ENCODE measurements at places on chromosomes 1 and 21.

DNA sequence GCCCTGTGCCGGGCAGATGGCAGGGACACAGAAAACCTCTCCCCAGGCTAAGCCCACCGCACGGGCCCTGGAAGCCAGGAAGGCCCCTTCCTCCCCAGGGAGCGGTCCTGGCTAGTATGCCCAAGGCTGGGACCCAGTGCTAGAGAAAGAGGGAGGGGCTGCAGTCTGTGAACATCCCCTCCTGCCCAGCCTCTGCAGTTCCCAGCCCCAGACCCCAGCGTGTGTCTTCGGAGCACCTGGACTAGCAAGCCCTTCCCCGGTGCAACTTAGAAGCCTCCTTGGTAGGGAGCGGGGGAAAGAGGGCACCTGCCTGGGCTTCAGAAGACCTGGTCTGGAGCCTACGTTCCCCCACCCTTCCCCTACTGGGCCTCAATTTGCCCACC, 2.1 kb downstream of the PLEKHG5 start:
- DNase-seq: no peak

DNA sequence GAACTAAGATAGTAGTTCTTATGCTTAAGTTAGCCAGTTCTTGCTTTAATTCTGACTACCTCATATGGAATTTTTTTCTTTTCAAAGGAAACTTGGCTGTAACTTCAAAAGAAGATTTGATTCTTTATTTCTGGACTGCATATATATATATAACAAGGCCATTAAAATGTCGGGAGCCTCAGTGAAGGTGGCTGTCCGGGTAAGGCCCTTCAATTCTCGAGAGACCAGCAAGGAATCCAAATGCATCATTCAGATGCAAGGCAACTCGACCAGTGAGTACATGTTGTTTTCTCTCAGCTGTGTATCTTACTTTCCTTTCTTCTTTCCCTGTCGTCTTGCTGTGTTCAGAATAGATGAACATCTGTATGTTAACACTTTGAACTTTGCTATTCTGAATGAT, 21.8 kb downstream of the KIF1B start:
- DNase-seq: peak; percentile 59

GRCh38 chr1:3464649-3465025, 10.2 kb downstream of the ARHGEF16 start:
- DNase-seq: no peak

DNA sequence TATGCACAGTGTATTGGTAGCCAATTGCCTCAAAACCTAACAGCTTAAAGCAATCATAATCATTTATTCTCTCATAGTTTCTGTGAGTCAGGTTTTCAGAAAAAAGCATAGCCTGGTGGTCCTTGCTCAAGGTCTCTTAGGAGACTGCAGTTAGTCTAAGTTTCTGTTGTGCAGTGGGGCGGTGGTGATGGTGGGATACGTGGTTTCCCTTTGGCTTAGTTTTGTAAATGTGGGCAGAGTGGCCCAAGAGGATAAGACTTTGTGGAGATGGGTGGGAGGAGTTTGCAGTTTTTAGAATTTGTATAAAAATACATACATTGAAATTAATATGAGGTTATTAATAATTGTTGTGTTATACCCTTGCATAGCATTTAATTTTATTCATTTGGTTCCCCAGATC, 68.6 kb downstream of the NOS1AP start:
- no peak for DNase-seq

- peak; percentile 25 for DNase-seq
These were observed 81.1 kb upstream of the GPR88 start for GRCh38 chr1:100456880-100457279.

GRCh38 chr21:38567335-38567969, 69.2 kb upstream of the ERG start:
- DNase-seq: peak; percentile 31

- peak; percentile 97 for DNase-seq
These were observed 90.2 kb upstream of the TSPAN2 start for GRCh38 chr1:115179397-115180079.

GRCh38 chr1:162022626-162023025, 1.0 kb downstream of the OLFML2B start:
- DNase-seq: no peak

DNA sequence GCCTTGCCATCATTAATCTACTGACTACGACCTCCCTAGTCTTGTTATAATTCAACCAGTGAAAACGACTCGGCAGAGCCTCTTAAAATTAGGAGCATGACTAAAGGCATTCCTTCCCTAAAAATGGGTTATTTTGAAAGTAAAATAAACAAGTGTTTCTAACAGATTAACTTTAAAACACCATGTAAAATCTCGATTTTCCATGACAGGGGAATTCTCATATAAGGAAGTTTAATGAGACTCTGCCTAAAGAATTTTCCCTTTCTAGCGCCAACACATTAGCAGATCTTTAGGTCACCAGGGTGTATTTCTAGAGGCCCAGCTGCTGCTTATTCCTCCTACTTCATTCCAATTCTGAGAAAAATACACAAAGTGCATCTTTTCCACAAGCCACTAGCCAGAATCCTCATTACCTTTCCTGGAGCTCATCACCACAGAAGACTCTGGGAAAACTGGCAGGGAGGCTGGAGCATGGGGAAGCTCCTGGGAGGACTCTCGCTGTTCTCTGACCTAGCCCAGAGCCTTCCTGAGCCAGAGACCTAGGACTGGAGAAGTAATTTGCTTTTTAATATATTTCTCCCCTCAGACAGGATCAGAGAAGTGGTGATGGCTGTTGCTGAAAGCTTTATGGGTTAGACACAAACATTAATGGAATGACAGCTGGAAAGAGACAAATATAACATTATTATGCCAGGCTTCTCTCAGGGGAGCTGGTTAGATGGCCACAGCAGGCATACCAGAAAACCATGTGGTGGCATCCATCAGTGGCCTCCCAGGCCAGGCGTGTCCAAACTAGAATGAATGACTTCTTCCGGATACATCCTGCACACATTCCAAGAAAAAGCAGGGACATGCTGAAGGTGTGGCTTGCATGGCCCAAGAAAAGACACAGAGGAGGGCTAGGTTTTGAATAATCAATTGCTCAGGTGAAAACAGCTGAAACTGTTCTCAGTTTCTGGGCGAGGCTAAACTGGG, 63.6 kb upstream of the CTTNBP2NL start:
- no peak for DNase-seq

DNA sequence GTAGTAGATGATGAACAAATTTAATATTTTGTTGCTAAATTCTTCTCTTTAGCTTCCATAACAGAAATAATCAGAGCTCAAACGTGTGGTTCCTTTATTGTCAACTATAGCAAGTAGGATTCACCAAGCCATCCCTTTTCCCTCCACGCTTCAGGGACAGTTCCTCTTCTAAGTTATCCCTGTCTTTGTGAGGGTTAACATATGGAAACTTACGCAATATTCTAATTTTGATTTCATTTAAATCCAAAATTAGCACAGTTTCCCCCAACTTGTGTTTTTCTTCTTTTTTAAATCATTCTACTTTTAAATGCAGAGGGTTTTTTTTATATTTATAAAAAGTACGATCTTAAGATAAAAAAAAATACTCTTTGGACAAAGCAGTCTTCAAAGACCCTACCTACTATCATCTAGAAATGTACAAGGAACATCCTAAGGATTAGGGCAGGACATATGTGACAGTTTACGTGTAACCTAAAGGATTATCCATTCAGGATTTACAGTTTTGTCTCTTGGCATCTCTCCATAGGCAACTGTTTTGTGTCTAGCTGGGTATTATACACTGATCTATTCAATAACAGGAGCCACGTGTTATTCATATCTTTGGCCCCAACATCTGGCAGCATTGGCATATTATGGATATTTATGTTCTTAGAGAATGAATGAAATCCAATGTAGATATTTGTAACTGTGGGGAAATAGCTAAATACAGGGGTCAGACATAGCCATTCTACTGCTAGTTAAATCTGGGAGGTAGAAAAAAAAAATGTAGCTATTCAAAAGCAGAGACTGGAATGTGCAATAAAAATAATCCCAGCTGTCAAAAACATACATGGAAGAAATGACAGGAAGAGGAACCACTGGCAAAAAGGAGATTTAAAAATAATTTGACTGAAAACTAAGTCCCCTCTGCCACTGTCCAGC, 272.9 kb downstream of the NEGR1 start:
- DNase-seq: no peak

GRCh38 chr1:212669102-212669501, 30.5 kb downstream of the BATF3 start:
- DNase-seq: peak; percentile 34

DNA sequence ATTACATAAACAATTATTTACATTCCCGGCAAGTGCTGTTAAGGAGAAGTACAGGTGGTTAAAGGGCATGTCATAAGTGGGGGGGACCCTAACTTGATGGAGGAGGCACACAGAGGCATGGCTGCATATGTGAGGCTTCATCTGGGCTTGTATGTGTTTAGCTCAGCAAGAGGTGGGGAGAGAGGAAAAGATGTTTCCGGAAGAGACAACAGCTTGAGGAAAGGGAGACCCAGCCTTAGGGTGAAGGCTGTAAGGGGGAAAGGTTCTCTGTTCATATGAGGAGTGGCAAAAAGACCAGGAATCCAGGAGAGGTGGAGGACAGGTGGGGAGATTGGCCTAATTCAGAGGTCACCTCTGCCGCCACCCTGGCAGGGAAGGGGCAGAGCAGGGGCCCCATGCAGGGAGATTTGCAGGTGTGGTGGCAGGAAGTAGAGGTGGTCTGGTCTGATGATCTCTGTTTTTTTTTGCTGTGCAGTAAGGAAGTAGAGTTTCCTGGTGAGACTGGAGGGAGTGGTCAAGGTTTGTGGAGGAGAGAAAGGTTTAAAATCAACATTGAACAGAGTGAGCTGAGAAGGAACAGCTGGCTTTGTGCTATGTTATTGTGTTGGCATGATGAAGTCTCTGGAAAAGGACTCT, 9.0 kb downstream of the TRAF5 start:
- no peak for DNase-seq

GRCh38 chr1:115136106-115136505, 46.8 kb upstream of the TSPAN2 start:
- peak; percentile 27 for DNase-seq

GRCh38 chr1:51311826-51312225, 18.5 kb downstream of the TTC39A start:
- no peak for DNase-seq

DNA sequence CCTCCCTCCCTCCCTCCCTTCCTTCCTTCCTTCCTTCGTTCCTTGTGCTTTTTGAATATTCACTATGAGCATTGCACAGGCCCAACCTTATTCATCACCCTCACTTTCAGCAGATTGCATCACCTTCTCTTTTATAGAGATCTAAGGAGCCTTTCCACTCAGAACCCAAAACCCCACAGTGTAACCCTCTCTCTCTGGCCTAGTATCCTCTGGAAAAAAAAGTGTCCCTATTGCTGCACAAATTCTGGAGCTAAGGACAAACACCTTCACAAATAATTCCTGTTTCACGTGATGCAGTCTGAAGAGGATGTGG, 25.6 kb downstream of the OR10J5 start:
- no peak for DNase-seq

- DNase-seq: no peak
These were observed 40.4 kb downstream of the PRDM16 start for GRCh38 chr1:3109355-3109754.

DNA sequence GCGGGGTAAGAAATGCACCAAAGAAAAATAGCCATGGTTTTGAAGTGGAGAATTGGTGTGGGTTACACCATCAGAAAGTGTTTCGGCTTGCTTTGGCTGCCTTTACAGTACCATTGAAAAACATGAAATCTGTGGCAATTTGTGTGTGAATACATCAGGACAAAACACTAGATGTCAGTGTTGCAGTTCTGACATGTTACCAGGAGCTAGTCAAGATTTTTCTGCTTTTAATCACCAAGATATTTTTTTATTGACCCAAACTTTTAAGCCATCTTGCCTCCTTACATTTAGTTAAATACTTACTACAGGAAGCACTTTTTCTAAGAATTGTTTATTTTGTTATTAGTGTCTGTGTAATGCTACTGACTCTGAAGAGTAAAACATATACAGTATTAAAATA, 14.3 kb downstream of the RRP15 start:
- DNase-seq: peak; percentile 75

DNA sequence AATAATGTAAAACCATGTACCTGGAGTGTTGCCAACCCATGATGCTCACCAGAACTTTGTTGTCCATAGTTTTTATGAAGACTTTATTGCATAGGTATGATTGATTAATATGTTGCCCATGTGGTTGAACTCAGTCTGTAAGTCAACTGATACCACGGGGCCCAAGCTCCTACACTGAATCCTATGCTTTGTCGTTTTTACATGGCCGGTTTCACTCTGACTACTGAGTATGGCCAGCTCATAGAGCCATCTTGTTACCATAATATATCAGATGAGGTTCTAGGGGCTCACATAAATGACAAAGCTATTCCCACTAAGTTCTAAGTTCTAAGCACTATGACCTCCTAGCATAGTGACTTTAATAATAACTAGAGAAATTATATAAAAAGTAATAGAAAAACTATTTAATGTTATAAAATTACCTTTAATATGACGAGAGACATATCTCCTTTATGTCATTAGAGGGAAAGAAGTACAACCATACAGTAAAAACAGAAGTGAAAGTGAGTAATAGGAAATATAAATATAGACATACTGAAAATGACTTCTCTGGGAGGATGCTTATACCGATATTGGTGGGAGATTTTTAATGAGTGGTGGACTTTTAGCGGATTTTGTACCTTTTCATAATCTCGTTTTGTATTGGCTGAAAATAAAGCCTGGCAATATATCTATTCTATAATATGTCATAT, 983.4 kb upstream of the PRMT6 start:
- DNase-seq: no peak

GRCh38 chr1:65277605-65278347, 31.6 kb upstream of the DNAJC6 start:
- no peak for DNase-seq

- no peak for DNase-seq
These were observed 54.4 kb downstream of the NTMT2 start for GRCh38 chr1:170200161-170200560.

GRCh38 chr21:44011579-44012473, at the start of gene TRAPPC10:
Gene TRAPPC10, plus strand, starts transcription at chr21:44012309. Its CDS starts 185 bp downstream, at chr21:44012494.
- peak; percentile 89 for DNase-seq

DNA sequence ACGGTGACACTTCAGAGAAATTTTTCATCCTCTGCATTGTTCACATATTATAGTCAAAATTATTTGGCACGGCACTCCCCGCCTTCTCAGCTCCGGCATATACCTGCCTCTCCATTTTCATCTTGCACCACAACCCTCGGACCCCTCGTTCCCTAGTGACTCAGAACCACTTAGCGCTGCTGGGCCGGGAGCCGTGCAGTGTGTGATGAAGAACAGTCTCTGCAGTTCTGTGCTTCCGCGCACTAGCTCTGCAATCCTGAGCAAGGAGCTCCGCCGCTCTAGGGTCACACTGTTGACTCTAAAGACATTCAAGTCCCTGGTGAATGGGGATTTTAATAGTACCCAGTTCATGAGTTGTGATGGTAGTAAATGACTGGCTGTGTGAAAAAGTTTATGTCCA, 221.2 kb downstream of the SLC35F3 start:
- no peak for DNase-seq

GRCh38 chr21:42513985-42514882, 582 bp downstream of the SLC37A1 start:
- DNase-seq: no peak

GRCh38 chr21:38178653-38179470, 77.9 kb upstream of the KCNJ15 start:
- no peak for DNase-seq

GRCh38 chr21:31529406-31529805, 130.1 kb upstream of the SOD1 start:
- DNase-seq: no peak

All from cardiac fibroblast (primary cell).